RPMI8226 (cell line): ENCODE measurements at places on chromosomes 12 and 14.

DNA sequence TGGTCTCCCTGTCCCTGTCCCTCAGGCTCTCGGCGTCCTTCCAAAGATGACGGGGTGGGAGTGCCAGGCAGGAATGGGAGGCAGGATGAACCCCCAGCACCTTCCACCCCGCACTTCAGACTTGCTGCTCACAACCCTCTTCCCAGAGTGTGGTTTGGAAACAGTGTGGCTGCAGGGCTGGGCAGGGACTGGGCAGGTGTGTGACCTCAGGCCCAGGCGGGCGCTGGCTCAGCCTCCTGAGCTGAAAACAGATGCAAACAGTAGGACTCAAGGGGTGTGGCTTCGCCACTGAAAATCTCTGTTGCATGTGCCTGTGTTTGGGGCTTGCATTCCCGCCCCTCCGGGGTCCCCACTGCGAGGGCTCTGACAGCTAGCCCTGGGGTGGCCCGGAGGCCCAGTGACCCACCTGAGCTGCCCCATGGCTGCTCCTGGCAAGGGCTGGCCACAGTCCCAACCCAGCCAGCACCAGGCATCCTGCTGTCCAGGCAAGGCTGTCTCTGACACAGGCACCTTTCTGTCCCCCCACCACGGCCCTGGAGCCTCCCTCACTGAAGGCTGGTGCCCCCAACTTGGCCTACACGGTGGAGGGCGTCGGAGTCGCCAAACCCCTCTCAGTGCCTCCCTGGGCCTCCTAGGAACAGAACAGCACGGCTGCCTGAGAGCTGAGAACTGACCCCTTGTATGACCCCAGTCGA is 46.1 kb downstream of the BEGAIN start:
- peak; percentile 38 for DNase-seq

- no peak for DNase-seq
Measured at GRCh38 chr12:6250343-6250742, 50.1 kb downstream of the CD9 start.

GRCh38 chr12:3491938-3492792 is 1.2 kb downstream of the PRMT8 start:
- DNase-seq, result peak; percentile 67

DNA sequence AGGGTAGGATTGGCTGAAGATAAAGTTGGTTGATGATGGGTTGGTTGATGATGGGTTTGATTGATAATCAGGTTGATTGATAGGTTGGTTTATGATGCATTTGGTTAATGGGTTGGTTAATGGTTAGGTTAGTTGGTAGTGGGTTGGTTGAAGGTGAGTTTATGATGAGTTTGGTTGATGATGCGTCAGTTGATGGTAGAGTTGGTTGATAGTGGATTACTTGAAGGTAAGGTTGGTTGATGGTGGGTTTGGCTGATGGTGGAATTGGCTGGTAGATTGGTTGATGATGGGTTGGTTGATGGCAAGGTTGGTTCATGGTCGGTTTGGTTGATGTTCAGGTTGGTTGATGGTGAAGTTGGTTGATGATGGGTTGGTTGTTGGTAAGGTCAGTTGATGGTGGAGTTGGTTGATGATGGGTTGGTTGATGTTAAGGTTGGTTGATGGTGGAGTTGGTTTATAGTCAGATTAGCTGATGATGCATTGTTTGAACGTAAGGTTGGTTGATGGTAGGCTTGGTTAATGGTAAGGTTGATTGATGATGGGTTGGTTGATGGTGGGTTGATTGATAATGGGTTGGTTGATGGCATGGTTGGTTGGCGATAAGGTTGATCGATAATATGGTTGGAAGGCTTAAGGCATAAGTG is 146.4 kb downstream of the ADGRD1 start:
- DNase-seq, result no peak

DNA sequence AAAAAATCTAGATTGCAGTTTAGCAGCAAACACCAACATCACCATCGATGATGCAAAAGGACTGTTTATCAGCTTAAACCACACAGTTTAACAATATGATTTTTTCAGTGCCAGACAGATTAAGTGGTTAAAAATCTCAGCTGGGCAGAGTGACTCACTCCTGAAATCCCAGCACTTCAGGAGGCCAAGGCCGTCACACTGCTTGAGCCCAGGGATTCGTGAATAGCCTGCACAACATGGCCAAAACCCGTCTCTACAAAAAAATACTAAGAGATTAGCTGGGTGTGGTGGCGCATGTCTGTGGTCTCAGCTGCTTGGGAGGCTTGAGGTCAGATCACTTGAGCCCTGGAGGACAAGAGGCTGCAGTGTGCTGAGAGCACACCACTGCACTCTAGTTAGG is 8.9 kb downstream of the RSRC2 start:
- no peak for DNase-seq

DNA sequence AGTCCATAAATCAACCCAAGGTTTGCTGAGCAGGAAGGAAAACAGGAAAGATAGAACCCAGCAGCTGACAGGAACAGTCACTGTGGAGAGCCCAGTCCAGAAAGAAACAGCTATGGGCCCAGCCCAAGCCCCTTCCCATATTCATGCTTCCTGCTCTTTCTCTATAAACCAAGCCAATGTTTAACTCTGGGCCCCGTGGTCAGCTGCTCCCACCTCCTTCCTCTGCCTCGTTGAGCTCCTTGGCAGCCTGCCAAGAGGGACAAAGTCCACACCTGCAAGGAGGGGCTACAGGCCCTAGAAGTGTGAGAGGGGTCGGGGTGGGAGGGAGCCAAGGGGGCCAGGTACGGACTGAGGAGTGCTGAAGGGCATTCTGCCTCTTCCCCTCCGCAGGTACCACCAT is 10.0 kb downstream of the SLC6A13 start:
- DNase-seq, result no peak
